ENCODE measurements at places on chromosomes 2 and 18.

DNA sequence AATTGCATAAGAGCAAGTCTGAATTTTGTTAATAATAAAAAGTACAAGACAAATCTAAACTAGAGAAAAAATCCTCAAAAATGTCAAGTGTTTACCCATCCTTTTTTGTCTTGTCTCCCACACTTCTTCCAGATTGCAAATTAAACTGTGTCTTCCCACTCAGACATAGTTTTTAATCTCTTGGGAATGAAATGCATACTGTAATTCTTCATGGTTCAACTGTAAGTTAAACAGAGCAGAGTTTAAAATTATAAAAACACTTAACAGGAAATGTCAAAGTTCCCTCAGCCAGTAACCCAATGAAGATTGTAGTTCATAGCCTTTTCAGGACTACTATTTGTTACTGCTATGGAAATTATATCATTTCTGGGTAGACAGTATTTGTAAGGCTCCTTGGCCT, 171.8 kb downstream of the UBE2E3 start:
- no peak for DNase-seq

DNA sequence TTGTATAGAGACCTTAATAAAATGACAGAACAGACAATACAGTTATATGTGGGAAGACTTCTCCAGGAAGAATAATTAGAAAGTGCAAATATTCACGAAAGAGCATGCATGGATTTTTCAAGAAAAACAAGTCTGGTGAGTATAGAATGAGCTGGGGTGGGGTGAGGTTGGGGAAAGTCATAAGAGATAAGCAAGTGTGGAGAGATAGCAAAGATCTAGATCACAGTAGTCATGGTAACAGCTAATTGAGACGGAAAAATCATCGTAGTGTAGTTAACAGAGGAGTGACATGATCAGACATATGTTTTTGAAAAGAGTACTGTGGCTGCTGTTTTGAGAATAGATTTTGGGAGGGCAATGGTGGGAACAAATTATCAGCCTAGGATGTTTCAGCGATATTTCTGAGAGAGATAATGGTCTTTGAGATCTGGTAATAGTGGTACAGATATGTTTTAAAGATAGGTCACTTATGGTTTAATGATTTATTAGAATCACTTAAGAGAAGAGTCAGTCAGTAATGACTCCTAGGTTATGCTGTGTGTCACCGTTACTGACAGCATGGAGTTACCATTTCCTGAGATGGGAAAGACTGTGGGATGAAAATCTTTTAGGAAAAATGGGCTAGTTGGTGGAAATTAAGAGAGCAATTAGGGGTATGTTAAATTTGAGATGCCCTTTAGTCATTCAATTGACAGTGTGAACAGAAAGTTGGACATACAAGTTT, 248.5 kb upstream of the SLC8A1 start:
- DNase-seq = no peak

DNA sequence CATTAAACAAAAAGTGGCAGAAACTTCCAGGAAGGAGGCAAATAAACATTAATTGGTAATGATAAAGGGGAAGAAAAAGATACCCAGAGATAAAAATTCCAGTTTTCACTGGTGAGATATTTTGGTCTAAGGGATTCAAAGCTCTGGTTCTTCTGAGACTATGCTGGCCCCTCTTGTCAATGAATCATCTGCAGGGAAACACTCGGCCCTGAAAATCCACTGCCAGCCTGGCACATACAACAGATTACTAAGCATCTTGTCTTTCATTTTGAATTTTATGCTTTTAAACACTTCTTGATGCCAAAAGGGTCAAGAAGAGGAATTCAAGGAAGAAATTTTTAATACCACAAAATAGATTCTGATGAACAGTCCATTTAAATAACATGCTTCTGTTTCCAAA, 1603.8 kb upstream of the ZEB2 start:
- DNase-seq = no peak

- DNase-seq = no peak
Observed at GRCh38 chr2:17638196-17638743, 97.8 kb downstream of the VSNL1 start.

DNA sequence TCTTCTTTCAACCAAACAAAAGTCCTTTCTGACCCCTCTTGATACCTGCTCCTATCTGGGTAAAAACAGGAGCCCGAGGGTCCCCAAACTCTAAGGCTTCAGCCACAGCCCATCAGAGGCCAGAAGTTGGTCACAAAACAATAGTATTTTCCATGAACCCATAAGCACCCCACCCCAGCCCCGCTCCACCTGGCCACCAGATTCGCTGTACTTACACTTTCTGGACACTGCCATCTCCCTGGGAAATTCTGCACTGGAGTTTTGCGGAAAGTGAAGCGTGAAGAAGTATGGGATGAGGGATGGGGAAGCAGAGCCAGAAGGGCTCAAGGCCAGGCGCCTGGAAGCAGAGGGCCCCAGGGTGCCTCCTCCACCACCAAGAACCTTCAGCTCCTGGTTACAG, 5.2 kb upstream of the RUFY4 start:
- DNase-seq = no peak

DNA sequence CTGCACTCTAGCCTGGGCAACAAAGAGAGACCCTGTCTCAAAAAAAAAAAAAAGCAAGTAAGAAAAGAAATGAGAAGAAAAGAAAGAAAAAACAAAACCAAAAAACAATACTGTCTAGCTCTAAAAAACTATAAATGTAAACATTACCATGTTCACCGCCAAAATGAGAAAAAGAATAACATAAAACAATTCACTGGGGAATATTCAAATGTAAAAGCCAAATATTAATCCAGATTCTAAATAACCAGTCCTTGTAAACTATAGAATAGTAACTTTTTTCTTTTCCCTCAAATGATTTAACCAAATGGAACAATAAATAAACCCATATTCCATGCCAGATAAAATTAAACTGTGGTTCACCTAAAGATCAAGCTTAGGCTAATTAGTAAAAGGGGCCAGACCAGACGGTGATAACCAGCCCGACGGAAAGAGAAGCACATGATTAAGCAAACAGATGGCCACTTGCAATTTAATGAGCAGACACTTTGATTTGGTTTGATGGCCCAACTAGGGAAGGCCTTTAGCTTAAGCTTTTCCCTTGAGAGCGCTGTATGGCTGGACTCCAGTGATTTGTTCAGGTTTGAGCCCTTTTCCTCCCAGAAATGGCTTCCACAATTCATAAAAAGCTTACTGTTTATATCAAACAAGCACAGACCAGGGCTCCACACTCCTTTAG, 39.4 kb upstream of the ZNF397 start:
- DNase-seq = no peak

DNA sequence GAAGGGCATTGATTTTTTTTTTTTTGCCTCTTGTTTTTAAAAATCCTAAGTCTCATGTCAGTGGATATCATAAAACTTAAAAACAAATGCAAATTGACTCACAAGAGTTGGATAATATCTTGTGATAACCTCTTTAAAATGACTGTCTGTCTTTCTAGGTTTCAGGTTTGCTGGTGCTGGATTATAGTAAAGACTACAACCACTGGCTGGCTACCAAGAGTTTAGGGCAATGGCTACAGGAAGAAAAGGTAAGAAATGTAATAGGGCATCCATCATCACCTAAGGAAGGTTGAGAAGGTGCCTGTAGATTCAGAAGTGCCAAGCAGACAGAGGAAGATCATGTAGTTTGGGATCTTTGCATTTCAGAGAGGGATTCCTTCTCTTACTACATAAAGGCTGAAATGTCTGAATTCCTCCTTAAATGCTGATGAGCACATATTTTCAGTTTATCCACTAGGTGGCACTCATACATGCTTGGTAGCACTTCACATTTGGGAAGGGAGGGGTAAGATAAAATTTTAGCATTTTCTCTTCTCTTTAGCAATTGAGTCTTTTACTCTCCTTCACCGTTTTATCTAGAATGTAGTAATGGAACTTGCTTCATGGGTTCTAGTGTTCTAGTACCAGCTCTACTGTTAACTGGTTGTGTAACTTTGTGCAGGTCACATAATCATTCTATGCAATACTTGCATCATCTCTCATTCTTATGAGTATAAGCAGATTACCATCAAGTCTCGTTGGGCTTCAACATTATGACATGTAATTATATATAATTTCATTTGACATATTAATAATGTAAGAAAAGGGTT, 21.1 kb downstream of the CPS1 start:
- DNase-seq = peak; percentile 15

DNA sequence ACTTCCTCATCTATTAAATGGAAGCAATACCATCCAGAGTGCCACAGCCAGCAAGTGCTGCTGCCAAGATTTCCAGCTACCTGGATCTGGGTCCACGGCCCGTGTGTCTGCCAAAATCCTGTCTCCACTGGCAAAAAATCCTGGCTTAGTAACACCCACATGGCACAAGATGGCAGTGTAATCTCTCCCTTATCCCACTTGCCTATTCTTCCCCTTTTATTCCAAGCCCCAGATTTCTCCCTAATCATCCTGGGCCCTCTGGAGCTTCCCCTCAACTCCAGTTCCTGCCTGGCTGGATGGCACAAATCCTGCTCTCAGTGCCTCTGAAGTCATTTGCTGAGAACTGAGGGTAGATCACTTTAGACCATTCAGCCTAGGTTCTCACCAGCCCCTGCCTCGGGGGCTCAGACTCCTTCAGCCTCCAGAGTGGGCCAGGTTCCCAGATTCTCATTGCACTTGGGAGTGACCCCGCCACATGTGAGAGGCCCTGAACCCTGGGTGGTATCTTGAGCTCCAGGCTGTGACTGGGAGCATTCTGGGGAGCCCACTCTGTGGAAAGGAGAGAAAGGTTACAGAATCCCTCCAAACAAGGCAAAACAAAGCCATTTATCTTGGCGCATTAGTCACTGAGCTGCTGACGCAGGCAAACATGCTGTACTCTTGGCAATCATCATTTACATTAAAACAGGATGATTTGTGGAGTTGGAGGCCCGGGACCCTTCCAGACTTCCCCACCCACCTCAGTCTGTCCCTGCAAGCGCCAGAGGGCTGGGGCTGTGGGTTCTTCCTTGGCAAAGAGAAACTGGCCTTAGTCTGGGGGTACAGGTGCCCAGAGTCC, 325.8 kb downstream of the DYSF start:
- no peak for DNase-seq

GRCh38 chr18:8807488-8807805, 102.1 kb downstream of the MTCL1 start:
- DNase-seq = no peak

DNA sequence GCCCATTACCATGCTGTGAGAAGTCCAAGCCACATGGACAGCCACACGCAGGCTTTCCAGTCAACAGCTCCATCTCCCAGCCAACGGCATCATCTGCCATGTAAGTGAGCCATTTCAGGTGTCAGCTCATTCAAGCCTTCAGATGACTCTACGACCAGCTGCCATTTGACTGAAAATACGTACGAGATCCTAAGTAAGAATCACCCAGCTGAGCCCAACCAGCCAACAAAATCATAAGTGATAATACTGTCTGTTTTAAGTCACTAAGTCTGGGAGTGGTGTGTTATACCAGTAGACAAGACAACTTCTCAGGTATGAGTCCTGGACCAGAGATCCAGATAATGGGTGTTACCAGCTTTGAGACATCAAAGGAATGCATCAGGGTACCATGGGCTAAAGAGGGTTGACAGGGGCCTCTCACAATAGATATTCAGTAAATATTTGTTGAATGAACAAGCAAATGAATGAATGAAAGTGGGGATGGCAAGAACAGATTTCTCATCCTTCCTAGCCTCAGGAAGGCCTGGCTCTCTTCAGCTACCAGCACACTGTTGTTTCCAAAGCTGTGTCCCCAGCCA, 52.9 kb upstream of the CTIF start:
- DNase-seq = no peak

GRCh38 chr2:183248866-183249567, 124.8 kb downstream of the NUP35 start:
- no peak for DNase-seq

GRCh38 chr2:85089585-85089984, 43.6 kb upstream of the TCF7L1 start:
- DNase-seq = no peak

GRCh38 chr2:9508931-9509330, 34.6 kb downstream of the IAH1 start:
- DNase-seq = no peak

GRCh38 chr18:58321986-58322385, 278.0 kb downstream of the NEDD4L start:
- DNase-seq = no peak

DNA sequence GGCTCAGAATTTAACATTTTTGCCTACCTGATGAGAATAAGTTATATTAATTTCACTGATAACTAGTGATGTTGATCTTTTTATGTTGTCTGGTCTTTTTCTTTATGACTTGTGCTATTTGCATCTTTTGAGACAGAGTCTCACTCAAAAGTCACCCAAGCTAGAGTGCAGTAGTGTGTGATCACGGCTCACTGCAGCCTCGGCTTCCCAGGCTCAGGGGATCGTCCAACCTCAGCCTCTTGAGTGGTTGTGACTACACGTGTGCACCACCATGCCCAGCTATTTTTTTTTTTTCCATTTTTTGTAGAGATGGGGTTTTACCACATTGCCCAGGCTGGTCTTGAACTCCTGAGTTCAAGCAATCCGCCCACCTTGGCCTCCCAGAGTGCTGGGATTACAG, 7.5 kb downstream of the SMCHD1 start:
- DNase-seq = no peak

DNA sequence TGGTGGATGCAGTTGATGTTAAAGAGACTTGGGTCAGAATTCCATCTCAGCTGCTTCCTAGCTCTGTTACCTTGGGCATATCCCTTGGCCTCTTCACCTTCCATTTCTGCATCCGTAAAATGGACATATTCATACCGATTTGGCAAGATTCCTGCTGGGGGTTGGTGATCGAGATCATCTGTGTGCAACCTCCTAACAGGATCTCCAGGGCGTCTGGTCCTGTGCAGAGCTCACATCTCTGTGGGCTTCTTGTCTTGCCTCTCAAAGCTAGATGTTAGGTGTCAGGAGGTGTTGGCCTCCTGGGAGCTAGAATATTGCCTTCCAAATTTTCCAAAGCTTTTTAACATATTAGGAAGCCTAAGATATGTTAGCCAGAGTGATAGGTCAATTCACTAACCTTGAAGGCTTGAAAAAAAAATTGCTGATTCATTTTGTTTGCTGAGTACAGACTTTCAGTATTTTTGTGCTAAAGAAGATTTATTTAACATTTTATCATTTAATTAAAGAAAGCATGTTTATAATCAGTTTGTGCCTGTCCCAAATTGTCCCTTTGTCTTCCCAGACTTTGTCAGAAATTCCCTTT, 69.7 kb upstream of the ZNF516 start:
- no peak for DNase-seq

DNA sequence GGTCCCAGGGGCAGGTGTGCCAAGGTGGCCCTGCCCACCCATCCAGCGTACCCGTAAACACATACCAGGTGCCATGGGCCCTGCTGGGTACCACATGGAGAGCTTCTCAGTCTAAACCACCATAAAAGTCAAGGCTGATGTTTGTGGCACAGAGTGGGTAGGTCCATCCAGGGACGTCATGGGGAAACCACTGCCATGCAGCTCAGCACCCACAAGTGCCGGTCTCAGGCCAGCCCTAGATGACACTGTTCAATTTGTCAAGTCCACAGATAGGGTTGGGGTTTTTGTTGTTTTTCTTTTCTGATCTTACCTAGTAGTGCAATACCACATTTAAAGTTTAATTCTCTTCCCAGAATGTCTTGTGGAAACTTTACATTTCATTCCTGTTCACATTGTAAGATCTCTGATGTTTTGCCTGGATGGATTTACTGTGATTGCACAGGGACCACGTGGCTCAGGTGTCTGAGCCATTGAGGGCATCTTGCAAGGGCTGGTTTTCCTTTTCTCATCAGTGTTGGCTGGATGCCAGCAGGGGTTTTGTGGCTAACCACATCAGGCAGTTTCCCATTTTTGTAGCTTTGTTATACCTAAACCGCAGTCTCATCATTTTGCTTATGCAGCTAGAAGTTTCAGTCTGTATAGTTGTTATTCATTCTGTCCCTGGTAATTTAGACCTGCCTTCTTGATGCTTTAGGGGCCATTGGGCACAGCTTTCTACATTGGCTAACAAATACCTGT, 64.7 kb downstream of the STK25 start:
- peak; percentile 78 for DNase-seq

- DNase-seq = no peak
Observed at GRCh38 chr2:50415392-50415791, 616.5 kb downstream of the NRXN1 start.
